ENCODE measurements at places on chromosomes 11 and 22.
A peak's percentile ranks its signal among the peaks of the same experiment; 100 is the strongest.

DNA sequence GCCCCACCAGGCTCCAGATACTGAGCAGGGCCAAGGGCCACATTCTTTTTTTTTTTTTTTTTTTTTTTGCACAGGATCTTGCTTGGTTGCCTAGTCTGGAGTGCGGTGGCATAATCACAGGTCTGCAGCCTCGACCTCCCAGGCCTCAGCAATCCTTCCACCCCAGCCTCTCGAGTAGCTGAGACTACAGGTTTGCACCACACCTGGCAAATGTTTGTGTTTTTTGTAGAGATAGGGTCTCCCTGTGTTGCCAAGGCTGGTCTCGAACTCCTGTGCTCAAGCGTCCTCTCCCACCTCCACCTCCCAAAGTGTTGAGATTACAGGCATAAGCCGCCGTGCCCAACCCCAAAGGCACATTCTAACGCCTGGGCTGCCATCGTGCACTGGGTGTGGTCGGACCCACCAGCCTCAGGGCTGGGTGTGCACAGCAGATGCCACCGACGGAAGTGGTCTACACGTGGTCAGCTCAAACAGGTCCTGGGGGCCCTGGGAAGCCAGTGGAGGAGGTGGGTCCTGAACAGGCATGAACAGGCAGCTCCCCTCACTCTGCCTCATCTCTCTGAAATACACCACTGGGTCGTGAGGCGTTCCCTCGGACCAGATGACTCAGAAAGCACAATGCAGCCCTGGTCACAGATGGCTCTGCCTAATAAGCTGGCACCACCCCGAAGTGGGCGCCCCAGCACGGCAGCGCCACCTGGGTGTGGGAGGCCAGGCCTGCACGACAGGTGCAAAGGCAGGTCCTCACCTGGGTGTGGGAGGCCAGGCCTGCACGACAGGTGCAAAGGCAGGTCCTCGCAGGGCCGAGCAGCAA lies 5.1 kb upstream of the B4GALNT4 start:
- DNase-seq: peak; percentile 63

GRCh38 chr22:39238966-39239505 lies 5.7 kb downstream of the PDGFB start:
- DNase-seq: no peak

GRCh38 chr11:22657101-22657694 lies 9.2 kb upstream of the GAS2 start:
- DNase-seq: no peak

- no peak for DNase-seq
Observed at GRCh38 chr22:45960477-45961386, 16.2 kb downstream of the WNT7B start.

DNA sequence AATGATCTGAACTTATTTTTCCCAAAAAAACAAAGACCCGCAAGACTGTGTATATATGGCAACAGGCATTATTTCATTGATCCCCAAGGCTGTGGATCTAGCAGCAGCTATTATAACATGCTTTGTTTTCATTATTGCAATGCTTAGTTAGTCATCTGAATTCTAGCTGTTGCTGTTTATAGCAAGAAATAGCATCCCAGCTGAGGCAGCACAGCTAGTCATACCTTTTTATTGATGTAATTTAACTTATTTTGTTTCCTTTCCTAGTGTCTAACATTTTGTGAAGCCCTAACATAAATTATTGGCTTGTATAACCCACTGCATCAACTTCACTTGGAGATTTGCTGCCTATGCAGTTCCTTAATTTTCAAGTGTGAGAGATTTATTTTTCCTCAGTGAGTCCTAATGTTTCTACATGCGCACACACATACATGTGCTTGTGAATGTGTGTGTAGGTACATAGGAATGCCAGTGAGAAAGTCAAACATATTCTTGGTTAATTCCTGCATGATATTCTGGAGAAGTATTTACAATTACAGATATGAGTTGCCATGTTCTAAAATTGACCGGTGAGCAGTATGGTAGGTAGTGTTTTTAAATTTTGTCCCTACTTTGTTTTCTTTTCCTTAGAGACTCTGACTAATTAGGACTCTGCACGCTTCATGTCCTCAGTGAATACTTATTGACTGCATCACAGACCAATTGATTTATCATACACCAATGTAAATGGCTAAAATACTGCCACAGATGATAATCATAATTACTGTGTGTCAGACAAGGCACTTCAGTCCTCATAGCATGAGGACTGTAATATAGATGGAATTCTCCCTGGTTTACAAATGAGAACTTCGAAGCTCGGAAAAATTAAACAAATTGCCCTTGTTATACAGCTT lies 119.3 kb downstream of the WNT11 start:
- DNase-seq: no peak

DNA sequence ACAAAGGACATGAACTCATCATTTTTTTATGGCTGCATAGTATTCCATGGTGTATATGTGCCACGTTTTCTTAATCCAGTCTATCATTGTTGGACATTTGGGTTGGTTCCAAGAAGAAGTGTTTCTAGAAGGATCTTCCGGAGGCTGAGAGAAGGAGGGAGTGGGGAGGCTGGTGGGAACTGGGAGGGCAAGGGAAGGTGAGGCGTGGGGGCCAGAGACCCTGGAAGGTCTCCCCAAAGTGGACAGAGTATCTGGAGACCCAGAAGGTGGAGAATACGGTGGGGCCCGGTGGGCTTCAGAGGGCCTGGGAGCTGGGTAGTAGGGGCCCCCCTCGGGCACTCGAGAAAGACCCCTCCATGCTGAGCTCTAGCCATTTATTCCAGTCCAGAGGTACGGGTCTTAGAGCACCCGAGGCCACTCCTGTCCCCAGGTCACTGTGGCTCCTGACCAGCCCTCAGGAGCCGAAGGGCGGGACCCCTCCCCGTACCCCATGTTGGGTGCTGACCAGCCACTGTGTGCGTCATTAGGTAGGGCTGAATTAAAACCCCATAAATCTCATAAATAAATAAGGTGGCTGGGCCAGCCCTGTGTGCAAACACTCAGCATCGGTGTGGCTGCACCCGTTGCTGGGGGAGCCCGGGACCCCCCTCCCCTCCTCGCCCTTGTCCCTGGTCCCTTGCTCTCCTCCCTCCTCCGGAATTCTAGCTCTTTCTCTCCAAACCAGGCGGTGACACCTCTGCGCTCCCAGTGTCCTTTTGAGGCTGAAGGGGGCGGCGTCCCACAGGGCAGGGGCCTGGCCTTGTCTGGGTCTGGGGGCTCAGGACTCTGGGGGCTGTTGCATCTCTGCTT lies 38.8 kb upstream of the MUC5AC start:
- no peak for DNase-seq

DNA sequence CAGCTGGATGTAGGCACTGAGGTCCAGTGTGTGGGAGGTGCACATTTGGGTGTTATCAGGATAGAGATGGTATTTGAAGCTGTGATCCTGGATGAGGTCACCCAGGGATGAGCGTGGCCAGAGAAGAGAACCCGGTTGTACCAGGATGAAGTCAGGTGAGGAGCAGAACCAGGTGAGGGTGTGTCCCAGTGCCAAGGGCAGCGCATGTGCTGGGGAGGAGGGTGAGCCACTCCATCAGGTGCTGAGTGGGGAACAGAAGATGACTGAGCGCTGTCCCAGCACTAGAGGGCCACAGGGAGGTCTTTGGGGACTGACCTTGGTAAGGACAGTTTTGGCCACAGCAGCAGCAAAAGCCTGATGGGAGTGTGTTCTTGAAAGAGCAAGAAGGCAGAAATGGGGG lies 2.7 kb downstream of the ARL2 start:
- no peak for DNase-seq

- DNase-seq: no peak
Observed at GRCh38 chr11:118207079-118207478, 17.7 kb downstream of the JAML start.

GRCh38 chr11:121497176-121497998 lies 44.6 kb upstream of the SORL1-AS1 start:
- no peak for DNase-seq

Measured in stimulated activated CD4-positive, alpha-beta T cell treated with anti-CD3 and anti-CD28 coated beads, Interleukin-15, amount 100 ng/mL, for 24 hours (primary cell).